ENCODE measurements at places on chromosomes 5 and 9.

DNA sequence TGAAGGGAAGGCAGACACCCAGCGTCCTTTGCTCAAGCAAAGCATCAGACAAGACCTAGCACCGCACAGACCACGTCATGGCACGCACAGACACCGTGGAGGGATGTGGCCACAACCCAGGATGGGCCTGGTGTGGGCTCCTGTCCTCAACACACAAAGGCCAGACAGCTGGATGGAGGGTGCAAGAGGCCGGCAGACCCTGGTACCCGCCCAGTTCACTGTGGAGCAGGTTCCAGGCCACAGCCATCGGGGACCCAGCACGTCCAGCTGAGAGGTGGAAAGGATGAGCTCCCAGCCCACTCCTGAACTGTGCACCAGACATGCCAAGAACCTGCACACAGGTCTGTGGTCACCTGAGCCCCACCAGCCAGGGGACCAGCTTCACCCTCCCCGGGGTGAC is 15.0 kb upstream of the ZDHHC11 start:
- DNase-seq = no peak

DNA sequence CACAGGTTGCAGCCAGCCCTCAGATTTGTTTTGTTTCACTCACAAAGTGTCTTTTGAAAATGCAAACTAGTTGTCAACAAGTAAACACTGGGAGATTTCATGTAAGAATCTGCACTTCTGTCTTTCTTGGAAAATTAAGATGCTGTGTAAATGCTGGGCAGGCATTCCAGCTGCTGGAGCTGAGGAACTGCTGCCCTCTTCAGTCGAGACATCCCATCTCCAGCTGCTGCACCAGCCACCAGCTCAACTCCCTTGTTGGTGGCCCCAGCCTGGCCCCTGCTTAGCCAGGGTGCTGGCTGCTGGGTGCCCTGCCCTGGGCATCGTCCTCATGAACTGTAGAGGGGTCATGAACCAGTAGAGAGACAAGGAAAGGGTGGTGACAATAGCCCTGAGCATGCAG is 33.1 kb upstream of the AFAP1L1 start:
- no peak for DNase-seq

DNA sequence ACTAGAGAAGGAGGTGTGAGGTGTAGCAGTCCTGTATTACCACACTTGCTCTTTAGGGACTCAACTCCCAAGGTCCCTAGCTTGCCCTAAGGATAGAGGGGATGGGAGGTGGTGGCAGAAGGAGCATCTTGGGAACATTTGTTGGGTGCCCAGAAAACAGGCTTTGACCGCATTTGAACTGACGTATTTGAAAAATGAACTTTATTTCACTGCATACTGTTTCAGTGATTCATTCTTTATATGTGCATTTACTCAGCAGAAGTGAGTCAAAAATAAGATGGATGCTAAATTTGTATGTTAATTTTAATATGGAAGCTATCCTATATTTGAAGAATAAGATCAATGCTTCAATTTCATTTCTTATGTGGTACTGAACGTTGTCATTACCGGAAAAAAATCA is 18.7 kb downstream of the DMRT3 start:
- no peak for DNase-seq

- DNase-seq = no peak
Measured at GRCh38 chr5:5139777-5140478, at the start of gene ADAMTS16. TSS of gene ADAMTS16 (plus strand) at chr5:5140330. CDS start at chr5:5140468, 138 bp downstream.
